ENCODE measurements at places on chromosomes 2 and 18.

DNA sequence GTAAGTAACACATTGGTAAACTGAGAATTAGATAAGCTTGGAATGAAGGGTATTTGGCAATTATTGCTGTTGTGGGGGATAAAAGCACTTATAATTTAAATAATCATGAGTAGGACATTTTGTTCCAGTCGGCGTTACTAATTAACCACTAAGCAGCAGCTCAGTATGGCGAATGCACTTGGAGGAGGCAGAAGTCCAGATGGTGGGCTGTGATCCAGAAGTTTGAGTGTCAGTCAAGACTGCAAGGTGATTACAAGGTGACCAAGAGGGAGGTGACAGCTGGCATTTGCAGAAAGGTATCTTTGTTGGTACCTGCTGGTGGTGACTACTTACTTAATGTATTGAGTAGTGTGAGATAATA lies 643.6 kb upstream of the FAM98A start:
- DNase-seq, result no peak

DNA sequence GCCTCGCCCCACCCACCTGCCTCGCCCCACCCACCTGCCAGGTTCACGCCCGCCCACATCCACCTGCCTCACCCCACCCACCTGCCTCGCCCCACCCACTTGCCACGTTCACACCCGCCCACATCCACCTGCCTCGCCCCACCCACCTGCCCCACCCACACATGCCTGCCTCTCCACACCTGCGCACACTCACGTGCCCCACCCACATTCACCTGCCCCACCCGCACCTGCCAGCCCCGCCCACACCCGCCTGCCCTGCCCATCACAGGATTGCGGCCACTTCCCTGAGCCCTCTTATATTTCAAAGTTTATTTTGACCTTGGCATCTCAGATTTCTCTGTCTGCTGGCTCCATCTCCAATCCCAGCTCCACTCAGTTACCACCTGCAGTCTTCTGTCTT lies 217.5 kb upstream of the SOX11 start:
- DNase-seq, result no peak

DNA sequence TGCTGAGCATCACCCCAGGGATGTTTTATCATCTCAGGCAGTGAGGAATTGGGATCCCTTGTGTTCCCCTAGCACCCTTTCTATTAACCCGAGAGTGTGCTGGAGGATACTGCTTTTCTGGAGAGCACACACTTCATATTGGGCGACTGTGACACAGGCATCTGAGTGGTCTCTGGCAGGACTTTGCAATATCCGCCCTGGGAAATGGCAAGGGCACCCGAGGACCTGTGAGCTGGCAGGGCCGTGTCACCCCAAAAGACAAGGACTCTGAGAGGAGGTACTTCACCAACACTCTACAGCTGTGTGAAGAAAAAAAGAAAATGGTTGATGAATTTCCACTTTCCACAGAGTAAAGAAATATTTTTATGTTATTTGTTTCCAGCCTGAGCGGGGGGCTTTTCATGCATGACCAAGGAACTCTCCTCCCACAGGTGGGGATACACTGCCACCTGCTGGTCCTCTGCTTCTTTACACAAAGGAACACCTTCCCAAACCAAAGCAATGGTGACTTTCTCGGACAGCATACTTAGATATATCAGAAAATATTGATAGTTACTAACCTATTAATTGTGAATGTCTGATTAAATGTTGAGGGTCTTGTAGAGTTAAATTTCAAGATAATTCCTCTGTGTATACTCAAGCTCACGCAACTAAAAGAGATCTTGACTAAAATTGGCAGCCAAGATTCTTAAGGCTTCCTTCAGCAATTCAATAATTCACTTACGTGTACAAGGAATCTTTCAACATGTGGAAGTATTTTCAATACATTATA lies 45.9 kb upstream of the REG3G start:
- no peak for DNase-seq

DNA sequence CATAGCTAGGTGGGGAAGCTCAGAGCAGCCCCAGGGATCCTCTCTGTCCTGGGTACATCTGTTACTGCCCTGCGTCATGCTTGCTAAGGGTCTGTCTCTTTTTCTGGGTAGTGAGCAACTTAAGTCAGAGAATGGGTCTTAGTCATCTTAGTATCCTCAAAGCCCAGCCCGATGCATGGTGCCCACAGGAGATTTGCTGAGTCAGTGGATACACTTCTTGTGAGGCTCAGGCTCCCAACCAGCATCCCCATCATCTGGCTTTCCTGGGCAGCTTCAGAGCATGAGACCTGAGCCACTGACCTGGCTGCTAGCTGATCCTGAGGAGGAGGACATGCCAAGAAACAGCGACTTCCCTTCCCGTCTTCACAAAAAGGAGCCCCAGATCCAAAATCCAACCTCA lies 10.0 kb downstream of the FOXI3 start:
- DNase-seq, result no peak

GRCh38 chr2:239390546-239391285 lies 10.1 kb downstream of the HDAC4 start:
- no peak for DNase-seq

DNA sequence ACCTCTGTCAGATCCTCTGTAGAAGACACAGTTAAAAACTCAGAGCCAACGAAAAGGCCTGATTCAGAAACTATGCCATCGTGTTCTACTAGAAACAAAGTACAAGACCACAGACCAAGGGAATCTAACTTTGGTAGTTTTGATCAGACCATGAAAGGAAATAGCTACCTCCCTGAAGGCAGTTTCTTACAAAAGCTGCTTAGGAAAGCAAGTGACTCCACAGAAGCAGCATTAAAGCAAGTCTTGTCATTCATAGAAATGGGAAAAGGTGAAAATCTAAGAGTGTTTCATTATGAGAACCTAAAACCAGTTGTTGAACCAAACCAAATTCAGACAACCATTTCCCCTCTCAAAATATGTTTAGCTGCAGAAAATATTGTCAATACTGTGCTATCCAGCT lies 58.2 kb downstream of the FSIP2 start:
- no peak for DNase-seq

DNA sequence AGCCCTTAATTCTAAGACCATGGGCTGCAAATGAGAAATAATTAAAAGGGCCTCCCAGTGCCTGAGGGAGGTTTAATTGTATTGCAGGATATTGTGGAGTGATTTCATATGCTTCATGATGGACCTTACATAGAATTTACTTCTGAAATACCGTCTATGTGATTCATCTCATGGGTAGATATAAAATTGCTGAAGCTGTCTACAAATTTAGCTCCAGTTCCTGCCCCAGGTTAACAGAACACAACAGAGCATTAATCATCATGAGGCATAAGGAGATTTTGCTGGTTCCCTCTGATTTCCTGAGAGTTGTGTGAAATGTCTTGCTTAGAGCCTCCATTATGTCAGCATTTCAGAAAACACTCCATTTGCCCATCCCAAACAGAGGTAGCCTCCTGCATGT lies 770 bp downstream of the UPP2 start:
- no peak for DNase-seq

DNA sequence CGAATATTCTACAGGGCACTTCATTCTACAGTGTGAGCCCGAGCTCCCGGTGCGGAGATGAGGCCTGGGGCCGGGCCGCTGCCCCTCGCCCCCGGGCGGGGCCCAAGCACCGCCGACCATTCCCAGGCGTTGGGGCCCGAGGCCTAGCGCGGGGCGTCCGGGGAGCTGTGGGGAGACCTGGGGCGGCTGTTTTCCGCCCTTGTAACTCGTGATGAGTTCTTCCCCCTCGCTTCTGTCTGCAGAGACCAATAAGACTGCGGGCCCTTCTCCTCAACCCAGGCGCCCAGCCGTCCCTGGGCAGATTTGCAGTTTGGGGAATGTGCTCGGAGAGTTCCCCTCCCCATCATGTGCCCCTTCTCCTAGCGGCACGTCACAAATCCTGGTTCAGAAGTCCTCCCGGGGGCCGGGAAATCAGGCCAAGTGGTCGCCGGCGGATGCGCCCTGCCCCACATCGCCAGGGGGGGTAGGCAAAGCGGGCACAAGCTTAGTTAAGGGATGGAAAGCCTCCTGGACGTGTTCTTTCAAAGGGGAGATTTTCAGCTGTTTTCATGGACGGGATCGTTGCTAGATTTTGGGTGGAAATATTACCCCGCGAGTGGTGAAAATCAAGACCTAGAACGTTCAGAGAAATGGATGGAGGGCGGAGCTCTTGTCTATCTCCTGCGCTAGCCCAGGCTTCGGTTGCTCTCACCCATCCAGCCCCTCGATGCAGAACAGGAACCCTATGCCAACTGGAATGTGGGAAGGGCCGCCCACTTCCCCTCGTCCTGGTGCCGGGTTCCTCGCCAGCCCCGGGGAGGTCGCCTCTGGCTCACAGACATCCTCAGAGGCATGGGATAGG lies 18.8 kb upstream of the HAAO start:
- no peak for DNase-seq

DNA sequence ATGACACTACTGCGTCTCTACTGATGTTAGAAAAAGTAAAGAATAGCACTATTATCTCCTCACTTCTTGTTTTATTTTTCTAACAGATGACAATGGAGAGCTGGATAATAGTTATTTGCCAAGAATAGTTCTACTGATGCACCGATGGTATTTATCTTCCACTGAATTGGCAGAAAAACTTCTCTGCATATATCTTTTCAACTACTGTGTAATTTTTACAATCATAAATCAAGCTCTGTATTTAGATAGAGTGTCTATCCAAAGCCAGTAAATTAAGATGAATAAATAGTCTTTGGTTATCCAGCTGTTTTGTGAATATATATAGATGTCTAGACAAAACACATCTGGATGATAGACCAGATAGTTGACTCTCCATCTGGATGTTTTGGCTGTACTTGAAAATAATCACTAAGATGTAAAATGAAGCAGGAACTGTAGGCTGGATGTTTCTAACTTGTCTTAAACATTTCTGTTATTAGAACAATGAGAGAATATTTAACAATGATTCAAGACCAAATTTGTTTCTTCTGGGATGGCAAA lies 40.1 kb downstream of the RASGRP3 start:
- no peak for DNase-seq
